ENCODE measurements at places on chromosomes 16 and 17.

DNA sequence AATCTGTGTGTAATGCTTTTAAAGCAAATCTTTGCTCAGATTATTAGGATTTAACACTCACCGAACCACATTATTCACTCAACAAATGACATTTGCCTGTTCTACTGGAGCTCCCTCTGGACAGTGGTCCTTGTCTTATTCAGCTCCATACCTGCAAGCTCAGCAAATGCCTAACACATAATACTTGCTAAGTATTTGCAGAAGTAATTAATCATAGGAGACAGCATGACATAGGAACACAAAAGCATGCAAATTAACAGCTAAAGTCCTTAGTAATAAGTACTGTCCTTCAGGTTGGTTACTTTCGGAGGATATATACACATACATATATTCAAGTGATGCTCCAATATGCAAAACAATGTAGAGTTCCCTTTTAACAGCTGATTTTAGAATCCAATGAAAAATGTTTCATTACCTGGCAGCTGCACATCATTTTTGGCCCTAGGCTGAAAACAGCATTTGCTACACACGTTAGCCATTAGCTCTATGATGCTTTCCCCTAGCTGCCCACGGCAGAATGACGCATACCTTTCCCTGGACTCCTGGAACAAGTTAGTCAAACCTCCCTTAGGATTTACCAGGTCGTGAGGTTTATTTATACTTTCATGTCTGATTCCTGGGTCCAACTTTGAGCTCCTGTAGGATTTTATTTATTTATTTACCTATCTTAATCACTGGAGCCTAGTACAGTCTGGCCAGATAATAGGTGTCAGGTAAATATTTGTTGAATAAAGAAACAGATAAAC lies 8.6 kb downstream of the BRD7 start:
- DNase-seq, result no peak

- no peak for DNase-seq
Observed at GRCh38 chr16:27780468-27781194, 230.7 kb downstream of the KATNIP start.

DNA sequence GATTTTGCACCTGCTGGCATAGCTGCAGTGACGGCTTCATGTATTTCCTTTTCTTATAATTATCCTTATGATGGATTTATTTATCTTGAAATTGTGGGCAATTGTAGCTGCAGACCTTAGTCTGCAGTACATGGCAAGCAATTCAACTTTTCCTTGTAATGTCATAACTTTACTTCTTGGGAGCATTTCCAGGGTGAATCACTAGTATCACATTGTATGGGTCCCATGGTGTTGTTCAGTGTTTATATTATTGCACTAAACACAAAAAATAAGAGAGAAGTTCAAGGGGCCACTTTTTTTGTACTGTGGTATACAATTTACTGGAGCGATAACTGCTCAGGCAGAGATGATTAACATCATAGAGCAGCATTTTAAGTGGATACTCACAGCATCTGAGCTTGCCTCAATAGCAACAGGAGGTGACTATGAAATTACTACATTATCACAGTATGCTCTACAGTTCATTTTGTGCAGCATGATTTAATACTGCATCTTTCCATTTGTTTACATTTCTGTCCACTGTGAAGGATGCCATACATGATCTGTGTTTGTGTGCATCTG lies 169.5 kb downstream of the STX8 start:
- DNase-seq, result no peak

GRCh38 chr17:7404737-7405349 lies 946 bp upstream of the TMEM256 start:
- peak; percentile 23 for DNase-seq

DNA sequence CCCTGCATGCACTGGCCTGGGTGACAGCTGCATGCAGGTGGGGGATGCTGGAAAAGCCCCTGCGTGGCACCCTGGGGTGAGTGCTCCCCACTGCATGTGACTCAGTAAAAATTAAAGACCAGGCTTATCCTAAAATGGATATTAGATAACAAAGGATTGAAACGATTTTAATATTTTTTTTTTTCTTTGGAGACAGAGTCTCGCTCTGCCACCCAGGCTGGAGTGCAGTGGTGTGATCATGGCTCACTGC lies 334.9 kb downstream of the C16orf95 start:
- no peak for DNase-seq

DNA sequence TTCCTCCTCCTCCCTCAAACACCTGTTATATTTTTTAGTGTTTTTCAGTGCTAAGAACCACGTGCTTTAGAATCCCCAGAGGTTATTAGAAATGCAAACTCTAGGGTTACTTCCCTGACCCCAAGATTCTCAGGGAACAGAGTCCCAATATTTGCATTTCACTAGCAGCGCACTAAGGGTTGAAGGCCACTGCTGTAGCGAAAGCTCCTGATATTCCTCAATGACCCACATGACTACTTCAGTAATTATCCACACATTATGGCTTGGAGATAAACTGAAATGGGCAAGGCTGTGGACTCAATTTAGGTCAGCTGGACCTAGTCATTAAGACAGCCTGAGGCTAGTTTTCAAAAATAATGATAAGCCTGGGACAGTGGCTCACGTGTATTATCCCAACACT lies 78.5 kb upstream of the BCAR1 start:
- DNase-seq, result no peak

DNA sequence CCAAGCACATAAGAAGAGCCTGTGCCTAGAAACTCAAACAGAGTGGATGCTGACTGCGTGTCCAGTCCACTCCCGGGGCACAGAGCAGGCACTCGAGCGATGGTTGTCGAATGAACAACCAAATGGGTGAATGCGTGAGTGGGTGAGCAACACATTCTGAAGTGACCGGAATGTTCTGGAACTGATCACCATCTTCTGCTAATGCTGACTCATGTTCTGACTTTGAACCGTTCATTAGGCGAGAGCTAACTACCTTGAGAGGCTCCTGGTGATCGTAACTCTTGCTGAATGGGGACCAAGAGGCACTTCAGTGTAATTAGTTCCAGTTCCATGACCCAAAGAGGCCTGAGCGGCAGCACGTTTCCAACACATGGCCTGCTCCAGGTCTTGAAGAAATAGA lies 37.9 kb downstream of the IRF8 start:
- DNase-seq, result no peak

Data from ELF-1 (cell line).